ENCODE measurements at places on chromosomes 6 and 20. TPM values are rescaled to one million over a fixed set of nuclear protein-coding genes. Genes with fewer than 3 reads are reported as not detected.

DNMT3B gene
- 1.1 TPM for total RNA-seq

DNA sequence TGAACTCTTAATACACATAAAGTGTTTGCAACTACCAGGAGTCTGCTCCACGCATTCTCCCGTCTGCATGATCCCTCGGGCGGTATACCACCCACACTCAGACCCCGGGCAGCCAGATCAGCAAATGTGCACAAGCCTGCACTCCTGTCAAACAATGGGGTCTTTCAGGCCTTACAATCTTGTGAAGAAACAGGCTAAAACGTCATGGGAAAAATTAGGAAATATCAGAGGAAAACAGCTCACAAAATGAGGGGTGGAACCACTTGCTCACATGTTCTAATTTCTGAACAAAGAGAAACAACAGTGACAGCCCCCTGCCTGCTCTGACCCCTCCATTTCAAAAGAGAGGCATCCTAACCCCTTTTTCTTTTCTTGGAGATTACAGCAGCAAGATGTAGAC, 69.4 kb downstream of the BACH2 start:
- H3K4me3 ChIP-seq: no peak overlapping the region
- peaks cover 4% of the 10 kb centered on the region for H3K4me1 ChIP-seq
- no peaks in the 10 kb centered on the region for H3K36me3 ChIP-seq
- peak; percentile 61 for DNase-seq
- no peak overlapping the region for H3K27ac ChIP-seq

- H3K27ac ChIP-seq: no peak overlapping the region
- H3K27me3 ChIP-seq: peaks cover 31% of the 10 kb centered on the region
- DNase-seq: no peak
- H3K4me3 ChIP-seq: no peak overlapping the region
- H3K36me3 ChIP-seq: no peaks in the 10 kb centered on the region
Observed at GRCh38 chr20:59578436-59579403, 25.6 kb upstream of the PHACTR3 start.

DNA sequence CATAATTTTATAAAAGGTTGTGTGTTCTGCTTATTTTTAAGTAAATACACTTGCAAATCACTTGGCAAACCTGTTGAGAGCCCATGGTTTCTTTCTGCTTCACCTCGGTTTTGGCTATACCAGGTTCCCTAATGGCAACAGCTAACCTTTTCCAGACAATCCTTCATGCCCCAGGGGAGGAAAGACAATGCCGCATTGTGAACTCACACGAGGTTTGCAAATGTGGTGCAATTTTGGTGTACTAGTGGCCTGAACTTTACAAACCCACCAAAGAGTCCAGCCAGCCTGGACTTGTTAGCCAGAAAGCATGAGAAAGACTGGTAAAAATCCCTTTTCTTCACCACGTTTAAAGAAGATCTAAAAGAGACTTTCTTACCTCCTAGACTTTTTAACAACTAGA, 84.8 kb upstream of the SOX4 start:
- no peaks in the 10 kb centered on the region for H3K27me3 ChIP-seq
- H3K36me3 ChIP-seq: no peaks in the 10 kb centered on the region
- DNase-seq: no peak
- H3K4me1 ChIP-seq: no peaks in the 10 kb centered on the region
- no peak overlapping the region for H3K27ac ChIP-seq

DNA sequence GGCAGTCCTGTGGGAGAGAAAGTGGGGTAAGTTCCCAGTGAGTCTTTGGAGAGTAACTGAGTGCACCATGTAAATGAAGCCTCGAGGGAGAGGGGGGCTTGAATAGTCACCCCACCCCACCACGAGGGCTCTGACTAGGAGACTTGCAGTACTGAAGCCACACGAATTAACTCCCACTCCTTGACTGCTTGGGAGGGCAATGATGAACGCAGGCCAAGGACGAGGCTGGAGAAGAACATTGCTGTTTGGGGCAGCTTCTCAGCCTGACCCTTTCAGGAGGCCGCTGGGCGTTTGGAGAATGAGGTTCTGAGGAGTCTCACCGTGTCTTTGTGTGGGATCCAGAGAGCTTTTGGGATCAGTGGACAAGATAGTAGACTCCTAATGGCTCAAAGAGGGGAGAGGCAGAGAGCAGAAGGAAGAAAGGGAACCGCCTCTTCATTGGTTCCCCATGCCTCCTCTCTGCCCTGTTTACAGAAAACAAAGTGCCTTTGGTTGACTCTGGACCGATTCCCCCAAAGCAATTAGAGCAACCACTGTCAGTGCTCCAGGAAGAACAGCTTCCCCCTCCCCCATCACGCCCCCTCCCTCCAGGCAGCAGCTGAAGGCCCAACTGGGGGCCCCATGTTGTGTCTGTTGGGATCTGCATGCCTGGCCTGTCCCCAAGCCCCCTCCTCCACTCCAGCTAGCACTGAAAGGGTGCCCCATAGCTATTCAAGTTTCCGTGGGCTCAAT, 41.7 kb upstream of the CDKN1A start:
- no peaks in the 10 kb centered on the region for H3K27me3 ChIP-seq
- no peak overlapping the region for H3K4me3 ChIP-seq
- H3K36me3 ChIP-seq: no peaks in the 10 kb centered on the region

Data from stomach (tissue), 19 donors.